Suppressor macrophage treated with lipopolysaccharide for 4 hours (primary cell): ENCODE measurements at places on chromosomes 1 and 21.

DNA sequence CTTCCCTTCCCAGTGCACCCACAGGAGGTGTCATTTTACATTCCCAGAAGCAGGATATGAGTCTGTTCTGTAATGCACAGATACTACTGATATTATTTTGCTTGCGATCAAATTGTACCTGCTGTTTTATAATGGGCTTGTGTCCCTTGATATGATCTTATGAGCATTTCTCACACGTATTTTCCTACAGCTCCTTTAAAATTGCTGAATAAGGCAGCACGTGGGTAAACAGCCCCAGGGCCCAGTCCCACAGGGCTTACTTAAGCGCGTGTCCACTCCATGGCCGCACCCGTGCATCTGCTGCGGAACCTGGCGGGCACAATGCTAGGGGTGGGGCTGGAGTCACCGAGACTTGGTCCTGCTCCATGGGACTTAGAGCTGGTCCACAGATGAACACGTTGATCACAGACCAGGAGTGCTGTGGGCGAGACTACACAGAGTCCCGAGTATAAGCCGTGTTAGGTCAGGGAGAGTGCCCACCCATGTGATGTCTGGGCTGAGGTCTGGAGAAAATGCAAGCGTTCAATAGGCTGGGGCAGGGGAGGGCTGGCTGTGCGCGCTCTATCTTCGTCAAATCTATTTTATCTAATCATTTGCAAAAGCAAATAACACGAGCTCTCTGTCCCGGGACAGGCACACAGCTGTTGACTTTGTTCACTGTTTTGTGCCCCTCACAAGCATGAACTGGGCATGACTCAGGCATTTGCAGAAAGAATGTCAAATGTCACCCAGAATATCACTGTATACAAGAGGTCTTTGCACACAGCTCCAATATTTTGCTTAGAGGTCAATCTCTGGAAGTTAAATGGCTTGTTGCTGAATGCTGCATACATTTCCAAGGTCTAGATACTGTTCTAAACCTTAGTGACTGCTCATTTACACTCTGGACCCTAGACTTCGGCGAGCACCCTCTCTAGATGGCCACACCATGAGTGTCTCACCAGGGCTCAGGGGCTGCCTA lies 119.3 kb downstream of the CRYAA start:
- DNase-seq = no peak

- no peak for DNase-seq
These were observed 48.5 kb downstream of the CDC7 start for GRCh38 chr1:91549041-91549735.

GRCh38 chr21:45439161-45439872 lies 34.4 kb downstream of the COL18A1 start:
- DNase-seq = peak; percentile 87

DNA sequence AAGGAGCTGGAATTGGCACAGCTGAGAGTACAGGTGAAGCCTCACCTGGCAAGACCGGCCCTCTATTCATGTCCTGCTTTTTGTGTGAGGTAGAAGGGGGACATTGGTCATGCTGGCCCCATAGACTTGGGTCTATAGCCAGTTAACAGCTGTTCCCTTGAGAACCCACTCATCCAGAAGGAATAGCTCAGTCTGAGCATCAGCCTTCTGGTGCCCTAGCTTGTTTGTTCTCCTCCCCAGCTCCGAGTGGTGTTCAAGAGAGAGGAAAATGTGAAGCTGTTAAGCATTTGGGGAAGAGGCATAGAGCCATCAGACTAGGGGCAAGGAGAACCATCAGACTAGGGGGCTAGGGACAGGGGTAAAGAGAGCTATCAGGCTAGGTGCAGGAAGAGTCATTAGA lies 290.9 kb downstream of the SIPA1L2 start:
- DNase-seq = no peak

DNA sequence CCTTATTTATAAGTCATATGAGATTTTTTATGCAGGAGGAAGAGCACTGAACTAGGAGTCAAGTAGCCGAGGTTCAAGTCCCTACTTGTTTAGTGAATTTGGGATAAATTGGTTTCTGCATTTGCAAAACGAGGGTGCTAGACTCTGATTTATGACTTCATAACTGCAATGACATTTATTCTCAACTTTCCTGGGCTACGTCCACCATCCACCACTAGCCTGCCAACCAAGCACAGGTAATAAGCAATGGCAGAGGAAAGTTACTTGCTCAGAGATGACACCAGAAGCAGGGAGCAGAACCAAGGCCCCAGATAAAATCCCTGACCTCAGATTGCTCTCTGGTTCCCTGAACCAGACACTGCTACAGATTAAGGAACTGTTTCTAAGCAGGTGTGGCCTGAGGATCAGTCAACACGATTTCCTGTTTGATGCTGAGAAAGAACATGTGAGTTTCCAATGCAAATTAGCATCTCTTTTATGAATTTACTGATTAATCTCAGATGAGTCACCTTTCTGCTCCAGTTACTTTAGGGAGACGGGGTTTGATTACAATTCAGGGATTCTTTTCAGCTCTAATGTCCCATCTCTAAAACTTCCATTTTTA lies 52.7 kb downstream of the PLPP3 start:
- DNase-seq = no peak

DNA sequence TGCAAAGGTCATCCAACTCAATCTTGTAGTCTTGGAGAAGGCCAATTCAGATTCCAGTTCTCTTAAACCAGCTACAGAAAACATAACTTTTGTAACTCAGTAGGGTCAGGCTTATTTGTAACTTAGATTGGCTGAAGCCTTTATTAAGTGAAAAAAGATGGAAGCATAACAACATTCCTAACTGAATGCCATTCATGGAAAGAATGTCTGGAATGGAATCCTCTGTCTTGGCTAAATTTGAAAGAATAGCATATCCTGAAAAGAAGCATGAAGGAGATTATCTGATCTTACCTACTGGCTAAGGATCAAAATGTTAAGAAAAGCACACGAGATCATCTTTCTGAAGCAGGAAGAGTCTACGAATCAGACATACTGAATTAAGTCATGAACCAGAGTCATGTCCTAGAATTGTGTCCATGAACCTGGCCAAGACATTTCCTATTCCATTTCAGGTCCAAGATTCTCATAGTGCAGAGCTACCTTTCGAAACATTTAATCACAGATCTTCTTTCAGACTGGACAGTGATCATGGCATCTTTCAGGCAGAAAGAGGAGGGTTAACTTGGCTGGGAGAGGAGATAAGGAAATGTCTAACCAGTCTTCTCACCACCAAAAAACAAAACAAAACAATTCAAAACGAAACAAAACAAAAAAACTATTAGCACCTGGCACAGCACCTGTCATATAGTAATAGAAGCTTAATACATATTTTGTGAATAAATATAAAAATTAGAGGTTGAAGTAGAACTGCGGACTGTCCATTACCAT lies 75.6 kb downstream of the XCL2 start:
- DNase-seq = no peak

GRCh38 chr1:231159963-231160761 lies 1.7 kb upstream of the TRIM67 start:
- no peak for DNase-seq

GRCh38 chr1:234776876-234777855 lies 167.2 kb upstream of the IRF2BP2 start:
- DNase-seq = no peak

- DNase-seq = no peak
These were observed 71.6 kb downstream of the CD2 start for GRCh38 chr1:116825720-116826438.

GRCh38 chr1:66137235-66137634 lies 344.5 kb downstream of the PDE4B start:
- peak; percentile 44 for DNase-seq

DNA sequence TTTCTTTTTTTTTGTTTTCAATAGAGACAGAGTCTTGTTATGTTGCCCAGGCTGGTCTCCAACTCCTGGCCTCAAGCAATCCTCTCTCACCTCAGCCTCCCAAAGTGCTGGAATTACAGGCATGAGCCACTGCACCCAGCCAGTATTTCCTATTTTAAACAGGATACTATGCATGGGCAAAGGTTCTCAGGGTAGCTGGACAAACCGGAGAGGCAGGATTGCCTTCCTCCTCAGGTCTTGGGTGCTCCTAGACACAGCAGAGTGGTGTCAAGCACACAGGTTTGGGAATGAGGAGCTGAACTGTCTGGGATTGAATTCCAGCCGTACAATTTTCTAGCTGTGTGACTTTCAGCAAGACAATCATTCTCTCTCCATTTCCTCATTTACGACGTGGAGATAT lies 22.9 kb upstream of the HNRNPU start:
- no peak for DNase-seq

GRCh38 chr1:183719289-183719688 lies 66.2 kb upstream of the APOBEC4 start:
- no peak for DNase-seq

- no peak for DNase-seq
These were observed 40.3 kb downstream of the TAS1R2 start for GRCh38 chr1:18819203-18819602.

GRCh38 chr1:226960256-226960655 lies 20.2 kb downstream of the COQ8A start:
- DNase-seq = no peak

DNA sequence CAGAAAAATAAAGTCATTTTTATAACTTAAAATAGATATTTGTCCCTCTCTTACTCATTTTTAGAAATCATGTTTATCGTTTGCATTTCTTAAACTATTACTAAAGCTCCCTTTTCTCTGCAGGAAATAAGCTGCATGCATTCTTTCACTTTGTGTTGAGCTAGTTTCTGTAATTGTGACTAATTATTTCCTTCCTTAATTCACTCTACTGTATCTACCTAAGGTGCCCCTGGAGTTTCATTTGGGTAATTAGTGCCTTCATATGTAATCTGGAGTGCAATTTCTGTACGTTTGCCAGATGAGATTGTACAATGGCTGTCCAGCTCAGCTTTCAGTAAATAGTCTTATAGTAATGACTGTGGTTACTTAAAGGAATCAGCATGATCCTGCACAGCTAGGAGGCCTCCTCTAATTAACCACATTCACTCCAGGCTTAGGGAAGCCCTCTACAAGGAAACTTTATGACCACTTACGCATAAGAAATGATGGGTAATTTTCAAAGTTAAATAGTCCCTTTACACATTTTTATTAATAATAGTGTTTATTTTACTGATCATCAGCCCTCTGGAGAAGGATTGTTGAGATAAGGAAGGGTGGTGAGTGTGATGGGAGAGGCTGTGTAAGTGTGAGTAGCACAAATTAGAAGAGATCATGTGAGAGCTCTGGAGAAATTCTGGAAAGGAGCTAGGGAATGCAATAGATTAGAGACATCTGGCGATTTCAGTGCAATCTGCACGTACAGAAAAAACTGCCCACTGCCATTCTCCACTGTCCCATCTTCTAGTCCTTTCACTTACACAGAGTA lies 86.8 kb downstream of the LRRC8C start:
- peak; percentile 75 for DNase-seq

DNA sequence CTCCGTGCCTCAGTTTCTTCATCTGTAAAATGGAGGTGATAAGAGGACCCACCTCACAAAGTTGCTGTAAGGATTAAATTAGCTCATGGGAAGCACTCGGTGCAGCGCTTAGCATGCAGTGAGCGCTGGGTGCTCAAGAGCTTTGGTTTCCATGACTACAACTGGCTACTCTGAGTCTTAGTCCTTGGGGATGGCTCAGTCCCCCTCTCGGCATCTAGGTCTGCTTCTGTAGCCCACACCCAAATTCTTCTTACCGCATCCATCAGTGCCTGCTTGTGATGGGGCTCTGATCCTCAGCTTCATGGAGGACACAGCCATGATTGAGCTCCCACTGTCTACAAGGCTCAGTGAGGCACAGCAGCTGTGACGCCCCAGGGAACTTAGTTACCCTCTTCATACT lies 159.0 kb downstream of the ACTL8 start:
- no peak for DNase-seq

DNA sequence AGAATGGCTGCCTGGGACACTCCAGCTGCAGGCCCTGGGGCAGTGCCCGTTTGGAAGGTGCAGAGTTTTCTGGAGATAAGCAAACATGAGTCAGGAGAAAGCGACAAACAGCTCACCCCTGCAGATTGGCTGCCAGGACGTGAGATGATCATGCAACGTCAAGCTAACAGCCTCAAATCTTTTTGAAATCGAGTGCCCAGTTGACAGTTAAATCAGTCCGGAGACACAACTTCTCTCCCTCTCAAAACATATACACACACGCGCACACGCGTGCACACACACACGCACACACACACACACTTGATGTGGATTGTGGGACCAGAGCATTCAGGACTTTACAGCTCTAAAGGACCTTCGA lies 49.4 kb downstream of the TENT5C start:
- DNase-seq = no peak

GRCh38 chr21:37058261-37058660 lies 14.6 kb downstream of the PIGP start:
- DNase-seq = no peak

DNA sequence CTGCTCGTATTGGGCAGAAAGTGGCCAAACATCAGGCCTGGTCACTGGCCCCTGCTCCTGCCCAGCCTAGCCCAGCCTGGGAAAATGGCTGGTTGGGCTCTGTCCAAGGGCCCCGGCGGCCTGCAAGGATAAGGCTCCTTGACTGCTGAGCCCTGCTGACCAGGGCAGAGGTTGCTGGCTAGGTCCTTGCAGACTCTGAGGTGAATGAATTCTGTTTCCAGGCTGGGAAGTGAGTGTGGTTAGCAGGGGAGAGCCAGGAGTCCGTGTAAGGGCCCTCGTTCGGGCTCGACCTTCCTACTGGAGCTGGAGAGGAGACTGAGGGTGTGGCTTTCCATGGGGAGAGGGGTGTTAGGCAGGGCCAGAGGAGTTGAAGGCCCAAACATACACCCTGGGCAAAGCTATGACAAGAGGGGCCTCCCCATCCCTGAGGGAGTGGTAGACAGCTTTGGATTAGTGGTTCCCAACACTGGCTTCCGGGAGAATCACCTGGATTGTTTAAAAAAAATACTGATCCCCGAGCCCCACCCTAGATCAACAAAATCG lies 20.6 kb downstream of the CSF1 start:
- DNase-seq = peak; percentile 51

GRCh38 chr1:202688401-202688800 lies 21.9 kb downstream of the SYT2 start:
- DNase-seq = no peak

DNA sequence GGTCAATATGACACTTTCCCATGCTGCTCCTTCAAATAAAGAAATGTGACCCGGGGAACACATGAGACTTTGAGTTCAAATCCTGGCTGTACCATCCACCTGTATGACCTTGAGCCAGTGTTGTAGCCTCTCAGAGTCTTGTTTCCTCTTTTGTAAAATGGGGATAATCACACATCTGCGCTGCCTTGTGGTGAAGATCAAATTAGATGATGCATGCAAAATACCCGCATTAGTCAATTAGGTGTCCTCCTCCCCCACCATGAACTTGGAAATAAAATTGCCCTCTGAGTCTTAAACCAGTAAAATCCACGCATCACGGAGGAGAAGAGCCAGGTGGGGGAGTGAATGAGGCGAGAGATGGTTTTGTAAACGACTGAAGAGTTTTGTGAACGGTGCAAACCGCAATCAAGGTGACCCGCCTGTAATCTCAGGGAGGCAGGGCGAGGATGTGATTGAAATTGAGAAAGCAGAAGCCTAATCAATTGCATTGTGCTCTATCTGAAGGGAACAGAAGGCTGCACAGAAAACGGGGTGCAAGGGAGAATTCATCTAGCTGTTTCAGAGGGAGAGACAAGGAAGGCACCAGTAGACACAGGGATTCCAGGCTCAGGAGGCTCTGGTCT lies 5.8 kb upstream of the AHDC1 start:
- DNase-seq = no peak

- peak; percentile 63 for DNase-seq
These were observed 1.1 kb downstream of the F5 start for GRCh38 chr1:169585181-169585580.

- no peak for DNase-seq
These were observed 395.5 kb downstream of the USP25 start for GRCh38 chr21:16125274-16125673.

- DNase-seq = no peak
These were observed 1.1 kb downstream of the CHML start for GRCh38 chr1:241638909-241639622.

- DNase-seq = peak; percentile 31
These were observed 13.8 kb upstream of the SFN start for GRCh38 chr1:26848941-26849774.
